Sciatic nerve (tissue), 2 donors: ENCODE measurements at places on chromosomes 6 and 20. TPM values are rescaled to one million over a fixed set of nuclear protein-coding genes. Genes with fewer than 3 reads are reported as not detected.

DNA sequence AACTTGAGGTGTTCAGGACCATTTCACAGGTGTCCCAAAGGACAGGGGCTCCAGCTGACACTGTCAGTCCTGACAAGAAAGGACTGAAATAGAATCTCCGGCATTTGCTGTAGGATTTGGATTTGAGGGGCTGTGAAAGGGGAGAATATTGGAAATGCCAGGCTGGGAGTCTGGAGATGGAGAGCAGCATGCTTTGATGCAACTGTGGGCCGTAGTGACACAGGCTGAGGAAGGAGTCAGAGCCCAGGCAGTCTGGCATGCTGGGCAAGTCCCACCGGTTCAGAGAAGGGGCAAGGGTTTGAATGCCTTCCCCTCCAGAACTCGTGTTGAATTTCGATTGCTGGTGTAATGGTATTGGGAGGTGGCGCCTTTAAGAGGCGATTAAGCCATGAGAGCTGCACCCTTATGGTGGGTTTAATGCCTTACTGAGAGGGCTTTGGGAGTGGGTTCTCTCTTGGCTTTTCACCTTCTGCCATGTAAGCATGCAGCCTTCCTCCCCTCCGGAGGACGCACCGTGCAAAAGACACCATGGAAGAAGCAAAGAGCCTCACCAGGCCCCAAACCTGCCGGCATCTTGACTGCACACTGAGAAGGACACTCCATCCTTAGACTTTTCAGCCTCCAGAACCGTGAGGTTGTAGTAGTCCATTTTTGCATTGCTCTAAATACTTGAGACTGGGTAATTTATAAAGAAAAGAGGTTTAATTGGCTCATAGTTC is 9.4 kb upstream of the PYGB start:
- DNase-seq = no peak

The VWA7 gene
- total RNA-seq = 0.94 TPM

The TRIM40 gene
- total RNA-seq = not detected

- no peak for DNase-seq
Measured at GRCh38 chr20:1252416-1252815, 13.7 kb upstream of the SNPH start.

GRCh38 chr6:87918461-87918941 is 129.1 kb upstream of the SPACA1 start:
- no peak for DNase-seq

- DNase-seq = no peak
Measured at GRCh38 chr20:63322146-63322932, 29.4 kb downstream of the COL20A1 start.

The HLA-DPA1 gene
- 141 TPM for total RNA-seq

DNA sequence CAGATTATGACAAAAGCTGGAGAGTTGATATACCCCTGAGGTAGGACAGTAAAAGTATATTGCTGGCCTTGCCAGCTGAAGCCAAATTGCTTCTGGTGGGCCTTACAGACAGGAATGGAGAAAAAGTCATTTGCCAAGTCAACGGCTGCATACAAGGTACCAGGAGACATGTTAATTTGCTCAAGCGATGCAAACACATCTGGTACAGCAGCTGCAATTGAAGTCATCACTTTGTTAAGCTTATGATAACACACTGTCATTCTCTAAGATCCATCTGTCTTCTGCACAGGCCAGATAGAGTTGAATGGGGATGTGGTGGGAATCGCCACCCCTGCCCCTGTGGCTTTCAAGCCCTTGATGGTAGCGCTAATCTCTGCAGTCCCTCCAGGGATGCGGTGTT is 40.4 kb upstream of the POPDC3 start:
- DNase-seq = no peak

The KIF25 gene
- total RNA-seq = 1.6 TPM

DNA sequence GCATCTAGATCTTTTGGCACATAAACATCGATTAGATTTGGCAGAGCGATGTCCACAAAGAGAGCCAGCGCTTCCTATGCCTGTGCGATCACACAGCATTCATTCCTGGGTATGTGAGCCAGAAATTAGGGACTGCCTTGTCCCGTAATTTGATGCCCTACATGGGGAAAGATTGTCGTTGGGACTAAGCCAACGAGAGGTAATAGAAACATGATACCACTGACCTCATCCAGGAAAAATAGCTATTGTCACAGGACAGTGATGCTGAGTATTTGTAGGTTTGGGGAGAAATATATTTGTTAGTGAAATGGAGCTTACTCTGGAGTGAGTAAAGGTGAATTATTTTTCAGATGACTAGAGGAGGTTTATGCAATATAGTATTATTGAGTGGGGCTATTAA is 154.0 kb downstream of the TSHZ2 start:
- no peak for DNase-seq

- DNase-seq = no peak
Measured at GRCh38 chr6:93970684-93971083, 551.3 kb upstream of the EPHA7 start.

DNA sequence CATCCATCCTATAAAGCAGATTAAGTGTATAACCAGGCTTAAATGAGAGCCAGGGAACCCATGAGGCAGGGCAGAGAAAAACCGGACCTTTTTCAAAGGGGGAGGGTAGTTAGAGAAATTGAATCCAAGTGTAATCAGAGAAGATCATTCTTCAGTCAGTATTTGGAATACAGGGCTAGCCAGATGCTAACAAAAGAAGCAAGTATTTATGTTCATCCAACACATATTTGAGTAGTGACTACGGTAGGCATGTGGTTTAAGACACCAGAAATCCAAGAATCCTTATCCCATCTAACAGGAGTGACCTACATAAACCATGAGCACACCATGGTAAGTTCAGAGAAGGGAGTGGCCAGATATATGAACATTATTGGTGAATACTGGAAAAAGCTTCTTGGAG is 46.8 kb upstream of the FAM83C start:
- DNase-seq = no peak

DNA sequence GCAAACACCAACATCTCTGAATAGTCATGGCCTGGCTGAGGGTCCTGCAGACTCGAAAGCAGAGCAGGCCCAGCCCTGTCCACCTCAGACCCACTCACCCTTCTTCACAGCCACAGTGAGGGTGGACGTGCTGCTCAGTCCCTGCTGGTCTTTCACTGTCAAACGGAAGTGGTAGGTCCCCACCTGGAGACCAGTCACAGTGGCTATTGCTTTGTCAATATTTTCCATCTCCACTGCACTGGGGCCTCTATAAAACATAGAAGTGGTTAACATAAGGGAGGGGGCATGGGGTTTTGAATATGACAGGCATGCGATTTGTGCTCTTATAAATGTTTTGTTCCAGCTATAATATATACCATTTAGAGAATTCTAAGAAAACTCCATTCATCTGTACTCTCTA is 73.9 kb downstream of the ALDH5A1 start:
- no peak for DNase-seq

DNA sequence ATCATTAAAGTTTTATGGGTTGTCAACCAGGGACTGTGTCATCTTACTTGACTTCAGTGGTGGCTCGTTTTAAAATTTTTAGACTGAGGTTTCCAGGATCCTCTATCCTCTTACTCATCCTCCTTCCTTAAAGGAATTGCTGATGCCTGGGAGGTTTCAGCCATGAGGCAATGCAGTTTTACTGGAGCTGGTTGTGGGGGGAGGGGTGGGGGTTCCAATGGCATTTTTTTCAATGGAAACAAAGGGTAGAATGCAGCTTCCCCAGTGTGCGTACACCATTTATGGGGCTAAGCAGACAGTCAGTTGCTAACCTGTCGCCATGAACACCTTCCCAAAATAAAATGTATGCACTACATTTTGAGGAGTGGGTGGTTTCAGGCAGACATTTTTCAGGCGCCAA is 88.0 kb downstream of the METTL24 start:
- DNase-seq = no peak

GRCh38 chr20:48476854-48477253 is 350.9 kb downstream of the PREX1 start:
- DNase-seq = no peak

The MOCS3 gene
- total RNA-seq = 3.1 TPM

GRCh38 chr6:133223452-133224029 is 17.6 kb upstream of the EYA4 start:
- DNase-seq = no peak

DNA sequence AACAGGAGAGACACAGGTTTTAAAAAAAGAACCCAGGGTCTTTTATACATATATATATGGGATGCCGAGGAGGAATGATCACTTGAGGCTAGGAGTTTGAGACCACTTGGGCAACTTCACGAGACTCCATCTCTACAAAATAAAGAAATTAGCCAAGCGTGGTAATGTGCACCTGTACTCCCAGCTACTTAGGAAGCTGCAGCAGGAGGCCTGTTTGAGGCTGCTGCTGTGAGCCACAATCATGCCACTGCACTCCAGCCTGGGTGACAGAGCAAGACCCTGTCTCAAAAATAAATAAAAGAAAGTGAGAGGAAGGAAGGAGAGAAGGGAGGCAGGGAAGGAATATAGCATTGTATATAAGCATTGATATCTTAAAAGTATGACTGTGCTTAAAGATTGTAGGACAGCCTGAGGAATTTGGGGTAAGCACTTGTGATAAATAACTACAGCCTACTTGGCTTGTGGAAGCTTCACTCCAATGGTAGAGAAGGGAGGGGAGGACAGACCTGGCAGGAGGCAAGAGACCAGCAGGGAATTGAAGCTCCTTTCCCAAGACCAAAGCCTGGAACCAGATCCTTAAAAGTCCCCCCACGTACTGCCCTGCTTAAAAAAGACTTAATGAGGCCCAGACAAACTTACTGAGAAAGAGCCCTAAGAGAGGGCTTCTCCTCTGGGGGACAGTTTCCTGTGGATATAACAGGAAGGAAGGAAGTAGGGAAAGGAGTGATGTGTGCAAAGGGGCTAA is 2.5 kb upstream of the SNTA1 start:
- DNase-seq = no peak

The SMLR1 gene
- not detected for total RNA-seq

DNA sequence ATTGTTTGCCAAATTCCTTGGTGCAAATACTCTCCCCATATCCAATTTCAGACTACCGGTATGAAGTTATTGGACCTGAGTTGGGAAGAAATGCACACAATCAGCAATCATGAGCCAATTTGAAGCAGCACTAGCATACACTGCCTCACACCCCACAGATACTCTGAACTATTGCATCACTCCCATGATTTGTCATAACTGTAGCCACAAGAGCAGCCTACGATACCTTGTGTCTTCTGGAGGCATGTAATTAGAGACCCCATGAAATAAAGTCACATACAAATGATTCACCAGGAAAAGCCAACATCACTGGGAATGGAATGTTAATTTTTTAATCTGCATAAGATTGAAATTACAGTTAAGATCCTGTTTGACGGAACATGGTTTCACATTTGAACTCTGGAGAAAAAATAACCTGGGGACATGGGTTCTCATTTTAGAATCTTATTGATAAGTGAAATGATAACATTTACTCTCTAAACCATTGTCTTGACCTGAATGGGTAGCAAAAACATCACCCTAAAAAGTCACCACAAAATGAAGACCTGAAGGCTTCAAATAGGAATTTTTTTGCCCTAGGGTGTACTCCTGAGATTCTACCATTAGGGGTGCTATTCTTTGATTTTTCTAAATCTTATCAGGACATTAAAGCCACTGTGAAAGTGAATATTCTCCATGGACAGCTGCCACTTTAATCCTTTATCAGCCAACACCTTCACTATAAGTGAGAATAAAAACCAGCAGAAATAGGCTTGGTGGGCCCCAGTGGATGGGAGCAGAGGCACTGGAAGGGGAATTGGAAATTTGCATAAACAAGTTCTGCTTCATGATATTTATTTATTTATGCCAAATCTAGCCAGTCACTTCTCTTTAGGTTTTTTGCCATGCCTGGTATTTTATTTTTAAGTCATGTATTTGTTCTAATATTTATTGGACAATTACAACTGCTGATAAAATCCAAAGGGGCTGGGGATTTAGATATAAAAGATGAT is 34.5 kb upstream of the HBS1L start:
- DNase-seq = no peak

- DNase-seq = no peak
Measured at GRCh38 chr6:132041706-132042105, 90.5 kb upstream of the CCN2 start.

- DNase-seq = no peak
Measured at GRCh38 chr6:136038531-136038930, 187.0 kb downstream of the PDE7B start.

DNA sequence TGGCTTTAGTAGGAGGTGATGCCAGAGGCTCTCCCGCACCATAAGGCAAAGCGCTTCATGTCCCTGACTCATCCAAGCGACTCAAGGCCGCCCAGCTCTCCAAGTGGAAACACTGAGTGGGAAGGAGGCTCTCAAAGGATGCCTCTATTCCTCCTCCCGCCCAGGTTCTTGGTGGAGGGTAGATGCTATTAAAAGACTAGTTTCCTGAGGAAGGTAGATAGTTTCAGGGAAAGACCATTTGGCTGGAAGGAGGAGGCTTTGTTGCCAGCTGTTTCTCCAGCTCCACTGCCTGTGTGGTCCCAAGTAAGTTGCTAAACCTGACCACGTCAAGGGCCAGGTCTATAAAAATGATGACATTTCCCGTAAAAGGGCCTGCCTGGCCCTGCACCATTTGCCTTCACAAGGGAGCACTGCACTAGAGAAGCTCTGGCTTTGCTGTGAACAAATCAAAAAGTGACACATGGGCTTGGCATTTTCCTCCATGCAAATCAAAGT is 48.2 kb downstream of the GMDS start:
- DNase-seq = peak; percentile 71

- no peak for DNase-seq
Measured at GRCh38 chr6:120556491-120556890, 777.8 kb downstream of the TBC1D32 start.

- DNase-seq = no peak
Measured at GRCh38 chr6:158810155-158811095, 8.7 kb downstream of the EZR start.

GRCh38 chr6:117494283-117494682 is 11.8 kb downstream of the DCBLD1 start:
- DNase-seq = no peak

The ZNF334 gene
- total RNA-seq = 9.0 TPM

GRCh38 chr6:34067814-34068213 is 78.1 kb downstream of the GRM4 start:
- no peak for DNase-seq

DNA sequence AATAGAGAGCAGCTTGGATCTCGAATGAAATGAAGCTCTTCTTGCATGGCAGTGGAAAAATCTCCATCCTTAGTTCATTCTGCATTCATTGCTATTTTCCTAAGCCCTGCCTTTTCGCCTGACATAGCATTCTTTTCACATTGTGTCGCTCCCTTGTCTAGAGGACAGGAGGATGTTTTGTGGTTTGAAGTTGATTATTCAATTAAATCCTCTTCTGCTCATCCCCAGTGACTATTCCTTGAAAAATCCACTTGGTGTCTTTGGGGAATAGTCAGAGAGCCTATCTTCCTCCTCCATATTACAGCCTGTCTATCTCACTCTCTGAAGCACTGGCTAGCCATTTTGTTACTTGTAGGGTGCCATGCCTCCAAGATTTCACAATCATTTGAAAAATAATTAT is 161.2 kb downstream of the KLHL32 start:
- DNase-seq = no peak

- no peak for DNase-seq
Measured at GRCh38 chr20:48877304-48877703, 44.2 kb upstream of the ARFGEF2 start.
